ENCODE measurements at places on chromosomes 1 and 21.

DNA sequence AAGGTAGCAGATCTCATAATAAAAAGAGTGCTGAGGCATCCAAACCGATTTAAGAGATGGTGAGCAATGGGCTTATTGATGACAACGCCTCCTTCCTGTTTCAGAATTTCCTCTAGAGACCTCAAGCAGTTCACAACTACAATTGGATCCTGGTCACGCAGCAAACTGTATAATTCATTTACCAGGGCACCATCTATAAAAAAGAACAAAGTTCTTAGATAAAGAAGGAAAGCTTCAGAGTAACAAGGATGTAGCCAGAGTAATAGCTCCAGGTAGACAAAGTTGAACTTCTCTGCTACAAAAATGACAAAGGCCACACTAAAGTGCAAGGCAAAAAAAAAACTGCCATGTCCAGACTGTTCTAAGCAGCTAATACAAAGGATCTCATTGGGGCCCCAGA lies 3.4 kb downstream of the AP4B1 start:
- no peak for DNase-seq

GRCh38 chr1:118396829-118397495 lies 211.9 kb upstream of the SPAG17 start:
- no peak for DNase-seq

- no peak for DNase-seq
Measured at GRCh38 chr21:46020581-46020980, 39.0 kb downstream of the COL6A1 start.

GRCh38 chr1:3564921-3565831 lies 46.1 kb downstream of the MEGF6 start:
- peak; percentile 95 for DNase-seq

- DNase-seq: no peak
Measured at GRCh38 chr1:199861020-199861795, 166.3 kb upstream of the NR5A2 start.

DNA sequence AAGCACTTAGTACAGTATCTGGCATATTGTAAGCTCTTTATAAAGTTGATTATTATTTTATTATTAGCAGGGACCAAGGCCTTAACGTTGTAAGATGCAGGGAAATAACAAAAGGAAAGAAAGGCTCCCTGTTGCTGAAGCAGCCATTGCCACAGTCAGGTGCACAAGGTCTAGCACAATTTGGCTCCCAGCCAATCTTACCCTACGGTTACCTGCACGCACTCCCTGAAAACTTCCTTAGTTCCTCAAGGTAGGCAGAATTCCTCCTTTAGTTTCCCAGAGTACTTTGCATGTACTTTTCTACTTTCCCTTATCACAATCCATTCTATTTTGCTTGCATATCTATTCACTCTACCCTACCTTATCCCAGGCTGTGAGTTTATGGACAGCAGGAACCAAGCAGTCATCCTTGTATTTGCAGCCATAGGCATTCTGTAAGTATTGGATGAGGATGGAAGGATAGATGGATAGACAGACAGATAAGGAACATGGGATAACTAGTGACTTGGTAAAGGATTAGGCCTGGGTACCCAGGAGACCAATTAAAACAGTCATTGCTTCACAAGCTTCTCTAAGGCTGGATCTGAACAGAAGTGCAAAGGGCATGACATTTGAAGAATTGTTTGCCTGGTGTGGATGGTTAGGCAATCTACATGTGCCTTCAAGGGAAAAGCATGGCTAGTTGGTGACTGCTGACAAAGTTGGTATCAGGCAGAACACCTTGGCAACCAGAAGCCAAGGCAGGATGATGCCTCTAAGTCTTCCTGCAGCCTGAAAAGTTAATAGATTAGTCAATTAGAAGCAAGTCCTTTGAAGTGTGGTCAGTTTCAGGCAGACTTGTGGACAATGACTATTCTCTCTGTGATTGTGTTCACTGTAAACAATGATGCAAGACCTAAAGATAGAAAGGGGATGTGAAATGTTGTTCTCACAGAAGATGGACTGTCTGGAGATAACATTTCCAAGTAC lies 20.8 kb upstream of the JAK1 start:
- no peak for DNase-seq

GRCh38 chr1:64186138-64186897 lies 17.1 kb upstream of the UBE2U start:
- DNase-seq: no peak

GRCh38 chr1:79010589-79010988 lies 4.1 kb upstream of the ADGRL4 start:
- DNase-seq: no peak

GRCh38 chr1:226980565-226981385 lies 40.7 kb downstream of the COQ8A start:
- DNase-seq: no peak

DNA sequence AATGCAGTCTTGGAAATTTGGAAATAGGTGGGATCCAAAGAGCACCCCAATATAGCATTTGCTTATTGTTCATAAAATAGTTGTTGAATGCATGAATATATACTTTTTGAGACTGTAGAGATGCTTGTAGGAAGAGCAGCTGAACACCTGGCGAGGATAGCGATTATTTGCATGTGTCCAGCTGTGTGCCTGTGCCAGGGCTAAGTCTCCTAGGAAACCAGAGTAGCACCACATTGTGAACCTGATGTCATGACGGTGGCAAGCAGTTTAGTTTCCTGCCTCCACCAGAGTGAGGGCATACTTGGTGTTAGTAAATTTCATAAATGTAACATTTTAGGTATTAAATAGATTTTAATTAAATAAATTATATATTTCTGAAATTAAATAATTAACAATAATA lies 37.3 kb upstream of the IRF2BP2 start:
- DNase-seq: no peak

- no peak for DNase-seq
Measured at GRCh38 chr1:175875556-175875955, 132.2 kb upstream of the TNR start.

DNA sequence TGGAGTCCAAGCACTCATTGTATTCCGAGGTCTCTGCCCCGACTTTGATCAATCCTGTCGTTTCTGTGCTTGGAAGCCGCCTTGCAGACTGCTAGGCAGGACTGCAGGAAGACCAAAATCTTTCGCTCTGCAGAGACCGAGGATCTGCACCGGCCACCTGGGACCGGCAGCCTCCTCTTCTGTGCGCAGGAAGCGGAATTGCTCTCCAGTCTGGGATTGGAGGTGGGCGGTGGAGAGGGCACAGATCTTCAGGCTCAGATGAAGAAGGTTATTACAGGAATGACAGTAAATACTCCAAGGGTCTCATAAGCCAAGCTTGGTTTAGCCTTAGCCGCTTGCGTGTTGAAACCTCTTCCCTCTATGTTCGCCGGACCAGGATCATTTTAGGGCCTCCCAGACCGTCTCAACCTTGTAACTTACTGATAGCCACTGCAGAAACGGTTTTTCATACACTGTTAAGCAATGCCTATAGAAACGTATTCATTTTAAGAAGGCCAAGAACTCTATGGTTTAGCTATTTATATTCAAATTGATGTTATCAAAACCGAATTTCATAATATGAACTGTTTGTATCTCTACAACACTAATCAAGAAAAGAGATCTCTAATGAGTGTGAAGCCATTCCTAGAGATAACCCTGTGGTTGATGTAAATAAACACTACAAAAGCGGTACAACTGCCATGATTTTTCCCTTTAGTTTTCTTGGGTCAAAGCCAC lies 1.1 kb downstream of the MIA3 start:
- DNase-seq: no peak

DNA sequence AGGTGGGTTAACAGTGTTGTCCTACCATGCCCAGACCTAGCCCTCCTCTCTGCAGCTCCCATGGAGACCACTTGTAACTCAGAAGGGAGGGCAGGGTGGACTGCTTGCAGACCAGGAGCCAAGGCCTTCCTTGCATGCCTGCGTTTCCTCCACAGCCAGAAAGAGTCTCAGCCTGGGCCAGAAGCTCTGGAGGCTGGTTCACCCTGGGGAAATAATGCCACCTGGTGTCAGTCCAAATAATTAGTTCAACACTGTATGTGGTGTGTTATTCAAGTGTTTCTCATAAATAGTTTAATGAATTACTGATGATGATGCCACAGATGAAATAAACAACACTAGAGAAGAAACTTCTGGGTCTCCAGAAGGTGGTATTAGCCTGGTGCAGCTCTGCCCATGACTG lies 16.9 kb upstream of the VANGL1 start:
- DNase-seq: no peak

DNA sequence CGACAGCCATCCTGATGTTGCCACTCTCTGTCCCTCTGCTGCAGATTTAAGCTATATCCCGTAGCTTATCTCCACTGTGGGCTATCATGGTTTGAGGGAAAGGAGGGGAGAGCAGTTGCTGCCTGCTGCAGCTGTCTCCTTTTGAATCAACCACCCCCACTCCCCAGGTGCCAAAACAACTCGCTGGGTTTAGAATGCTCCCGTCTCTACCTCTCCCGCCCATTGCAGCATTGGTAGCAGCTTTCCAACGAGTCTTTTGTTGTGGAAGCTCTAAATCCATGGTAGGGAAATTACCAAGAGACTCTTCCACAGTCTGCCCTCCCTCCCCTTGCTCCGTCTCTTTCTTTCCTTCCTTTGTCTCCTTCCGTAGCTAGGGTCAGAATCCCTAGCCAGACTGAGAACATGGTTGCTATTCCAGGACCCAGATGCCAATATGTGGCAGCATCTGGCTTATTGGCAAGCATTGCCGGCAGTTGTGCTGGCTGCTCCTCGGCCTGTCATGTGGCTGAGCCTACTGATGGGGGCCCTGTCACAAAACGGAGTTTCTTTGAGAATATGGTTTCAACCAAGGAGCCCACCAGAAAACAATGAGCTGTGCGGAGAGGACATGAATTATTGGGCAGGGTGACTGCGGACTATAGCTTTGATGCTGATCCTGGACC lies 230.7 kb downstream of the RPS6KC1 start:
- DNase-seq: no peak

GRCh38 chr1:98870959-98871903 lies 133.4 kb downstream of the PLPPR5 start:
- peak; percentile 12 for DNase-seq

GRCh38 chr1:47662068-47662467 lies 224.2 kb downstream of the FOXD2 start:
- DNase-seq: no peak

- no peak for DNase-seq
Measured at GRCh38 chr1:192053531-192053971, 104.7 kb upstream of the RGS18 start.

- DNase-seq: no peak
Measured at GRCh38 chr1:164180824-164181223, 378.2 kb upstream of the PBX1 start.

GRCh38 chr1:203178083-203178482 lies 2.5 kb upstream of the MYBPH start:
- no peak for DNase-seq

DNA sequence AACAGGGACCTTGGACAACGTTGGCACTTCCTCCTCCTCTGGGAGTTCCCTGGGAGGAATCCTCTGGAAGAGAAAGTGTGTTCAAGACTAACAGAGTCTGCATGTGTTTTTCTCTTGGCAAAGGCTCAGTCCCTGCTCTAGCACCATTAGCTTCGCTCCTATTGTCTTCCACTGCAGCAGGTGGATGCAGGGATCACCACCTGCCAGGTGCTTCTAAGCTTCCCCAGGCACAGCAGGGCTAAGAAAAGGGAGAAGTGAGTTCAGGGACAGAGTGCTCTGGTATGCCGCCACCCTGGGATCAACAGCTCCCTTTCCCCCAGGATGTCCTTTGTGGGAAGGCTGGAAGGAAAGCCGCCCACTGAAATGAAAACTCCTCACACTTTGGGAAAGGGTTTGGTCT lies 43.9 kb upstream of the IL20 start:
- no peak for DNase-seq

GRCh38 chr1:91783423-91784170 lies 102.4 kb downstream of the TGFBR3 start:
- no peak for DNase-seq

GRCh38 chr1:28913786-28914227 lies 562 bp upstream of the EPB41 start:
- DNase-seq: no peak

DNA sequence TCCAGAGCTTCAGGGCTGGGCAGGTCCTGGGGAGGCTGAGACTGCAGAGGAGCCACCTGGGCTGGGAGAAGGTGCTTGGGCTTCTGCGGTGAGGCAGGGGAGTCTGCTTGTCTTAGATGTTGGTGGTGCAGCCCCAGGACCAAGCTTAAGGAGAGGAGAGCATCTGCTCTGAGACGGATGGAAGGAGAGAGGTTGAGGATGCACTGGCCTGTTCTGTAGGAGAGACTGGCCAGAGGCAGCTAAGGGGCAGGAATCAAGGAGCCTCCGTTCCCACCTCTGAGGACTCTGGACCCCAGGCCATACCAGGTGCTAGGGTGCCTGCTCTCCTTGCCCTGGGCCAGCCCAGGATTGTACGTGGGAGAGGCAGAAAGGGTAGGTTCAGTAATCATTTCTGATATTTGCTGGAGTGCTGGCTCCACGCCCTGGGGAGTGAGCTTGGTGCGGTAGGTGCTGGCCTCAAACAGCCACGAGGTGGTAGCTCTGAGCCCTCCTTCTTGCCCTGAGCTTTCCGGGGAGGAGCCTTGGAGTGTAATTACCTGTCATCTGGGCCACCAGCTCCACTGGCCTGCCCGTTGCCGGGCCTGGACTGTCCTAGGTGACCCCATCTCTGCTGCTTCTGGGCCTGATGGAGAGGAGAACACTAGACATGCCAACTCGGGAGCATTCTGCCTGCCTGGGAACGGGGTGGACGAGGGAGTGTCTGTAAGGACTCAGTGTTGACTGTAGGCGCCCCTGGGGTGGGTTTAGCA lies 9.3 kb downstream of the MYBPH start:
- peak; percentile 54 for DNase-seq

DNA sequence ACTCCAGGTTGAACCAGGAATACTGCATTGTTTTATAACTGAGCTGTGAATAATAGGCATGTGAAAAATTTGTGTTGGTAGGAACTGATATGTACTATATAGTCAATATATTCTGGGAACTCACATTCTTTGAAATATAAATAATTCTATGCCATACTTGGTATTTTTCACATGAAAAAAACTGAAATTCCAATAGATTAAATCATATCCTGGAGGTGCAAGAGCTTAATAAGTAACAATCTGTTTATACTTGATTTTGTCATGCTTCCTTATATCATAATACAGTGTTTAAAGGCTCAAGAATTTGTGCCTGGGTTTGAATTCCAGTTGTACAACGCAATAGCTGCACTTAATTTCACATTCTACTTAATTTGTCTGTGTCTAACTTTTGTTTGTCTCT lies 387.0 kb downstream of the USP25 start:
- DNase-seq: no peak

DNA sequence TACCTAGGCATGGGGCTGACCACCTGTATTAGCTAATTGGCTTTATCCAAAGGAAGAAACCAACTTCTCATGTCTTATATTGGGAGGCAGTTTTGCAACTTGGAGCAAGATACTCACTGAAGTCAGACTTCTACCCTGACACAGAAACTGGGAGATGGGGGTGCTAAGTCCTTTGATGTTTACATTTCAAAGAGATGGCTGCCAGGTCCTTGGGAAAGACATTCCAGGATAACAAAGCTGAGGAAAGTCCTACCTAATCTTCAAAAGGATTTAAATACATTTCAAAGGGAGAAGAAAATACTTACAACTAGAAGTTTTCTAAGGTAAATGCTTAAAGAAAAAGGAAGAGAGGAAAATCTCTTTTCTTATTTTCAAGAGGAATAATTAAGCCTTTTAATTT lies 62.1 kb downstream of the FH start:
- DNase-seq: no peak

All from GM12891 (cell line).